ENCODE measurements at places on chromosomes 1 and 21.

GRCh38 chr1:205993068-205993467 is 10.1 kb downstream of the RAB7B start:
- no peak for DNase-seq

DNA sequence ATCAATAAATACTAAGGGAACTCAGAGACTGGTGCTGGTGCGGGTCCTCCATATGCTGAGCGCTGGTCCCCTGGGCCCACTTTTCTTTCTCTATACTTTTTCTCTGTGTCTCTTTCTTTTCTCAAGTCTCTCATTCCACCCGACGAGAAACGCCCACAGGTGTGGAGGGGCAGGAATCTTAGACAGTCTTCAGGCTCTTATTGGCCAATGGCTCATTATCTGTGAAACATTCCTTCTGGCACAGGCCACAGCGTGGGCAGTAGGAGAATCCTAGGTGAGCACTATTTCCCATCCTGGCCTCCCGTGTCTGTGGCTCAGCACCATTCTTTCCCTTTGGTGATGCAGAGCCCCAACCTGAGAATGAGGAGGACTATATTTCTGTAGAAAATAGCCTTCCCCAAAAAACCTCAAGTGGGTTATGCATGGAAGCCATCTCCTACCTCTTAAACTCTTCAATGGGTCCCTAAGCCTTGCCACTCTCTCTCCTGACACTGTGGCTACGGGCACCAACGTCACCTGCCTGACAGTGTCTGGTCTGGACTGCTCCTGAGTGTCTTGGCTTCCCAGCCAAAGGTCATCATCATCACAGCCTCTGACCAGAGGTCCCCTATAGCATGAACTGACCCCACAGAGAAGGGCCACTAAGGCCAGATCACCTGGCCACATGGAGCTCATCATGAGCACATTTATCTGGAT is 6.2 kb upstream of the SLAMF1 start:
- no peak for DNase-seq

DNA sequence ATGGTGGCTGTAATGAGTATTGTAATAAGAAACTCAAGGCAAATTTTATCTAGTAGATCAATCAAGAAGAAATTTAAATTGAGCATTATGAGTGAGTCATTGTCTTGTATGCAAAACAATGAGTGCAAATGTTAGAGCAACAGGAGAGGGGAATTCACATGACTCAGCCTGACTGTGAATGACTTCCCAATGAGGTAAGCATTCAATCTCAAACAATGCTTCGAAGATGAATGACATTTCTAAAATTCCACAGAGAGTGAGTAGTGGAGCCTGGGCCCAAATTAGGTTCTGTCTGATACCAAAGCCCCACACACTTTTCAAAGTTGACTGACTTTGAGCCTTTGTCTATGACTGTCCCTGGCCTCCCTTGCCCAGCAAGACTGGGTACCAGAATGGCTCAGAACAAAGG is 738.0 kb downstream of the PTPRU start:
- DNase-seq, result no peak

GRCh38 chr1:2350501-2350900 is 40.9 kb downstream of the MORN1 start:
- DNase-seq, result no peak

DNA sequence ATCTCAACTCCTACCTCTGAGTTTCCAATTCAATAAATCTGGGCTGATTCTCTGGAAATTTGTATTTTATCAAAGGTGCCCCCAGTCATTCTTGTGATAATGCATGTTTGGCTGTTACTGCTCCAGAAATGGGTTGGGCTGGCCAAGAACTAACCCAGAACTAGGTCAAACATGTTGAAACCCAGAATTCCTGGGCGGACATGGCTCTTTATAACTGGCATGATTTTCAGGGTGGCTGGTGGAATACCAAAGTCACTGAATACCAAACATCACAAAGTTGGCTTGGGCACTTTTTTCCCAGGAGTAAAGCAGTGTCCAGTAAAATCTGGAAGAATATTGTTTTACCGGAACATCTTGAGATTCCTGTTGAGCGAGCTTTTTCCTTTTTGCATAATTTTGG is 89.4 kb upstream of the S1PR1 start:
- DNase-seq, result no peak

- DNase-seq, result no peak
These were observed 20.2 kb downstream of the PCSK9 start for GRCh38 chr1:55059302-55060132.

- DNase-seq, result no peak
These were observed 18.3 kb upstream of the NPHP4 start for GRCh38 chr1:6010554-6010953.

- no peak for DNase-seq
These were observed 189.6 kb downstream of the SMYD3 start for GRCh38 chr1:246317332-246318035.

GRCh38 chr1:166906647-166907046 is 30.6 kb upstream of the TADA1 start:
- DNase-seq, result no peak

DNA sequence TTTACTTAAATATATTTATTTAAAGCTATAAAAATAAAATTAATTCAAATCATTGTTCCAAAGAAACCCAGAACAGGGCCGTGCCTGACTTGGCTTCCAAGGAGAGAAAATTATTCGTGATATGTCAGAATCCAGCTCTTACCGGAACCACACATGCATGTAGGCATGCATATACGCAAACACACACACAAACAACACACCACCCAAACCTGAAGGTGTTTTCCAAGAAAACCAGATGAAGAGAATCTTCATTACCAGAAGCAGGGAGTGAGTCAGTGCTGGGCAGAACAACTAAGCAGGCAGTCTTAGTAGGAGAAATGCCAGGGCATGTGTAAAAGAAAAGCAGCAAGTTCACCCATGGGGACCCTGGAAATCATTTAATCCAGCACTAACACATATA is 432.0 kb upstream of the BEND5 start:
- no peak for DNase-seq

DNA sequence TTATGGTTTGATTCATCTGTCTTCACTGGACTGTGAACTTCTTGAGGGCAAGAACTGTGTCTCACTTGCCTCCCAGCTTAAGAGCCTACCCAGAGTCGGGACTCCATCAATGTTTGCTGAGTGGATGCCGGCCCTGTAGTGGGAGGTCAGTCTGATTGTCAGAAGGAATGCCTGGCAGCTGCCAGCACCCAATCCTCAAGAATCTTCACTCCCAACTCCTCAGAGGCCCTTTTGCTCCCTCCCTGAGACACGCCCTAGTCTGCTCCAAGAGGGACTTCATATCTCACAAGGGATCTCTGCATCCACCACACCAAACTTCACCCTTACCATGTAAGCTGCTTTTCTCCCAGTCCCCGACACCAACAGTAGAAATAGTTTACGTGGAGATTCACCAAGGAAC is 15.2 kb upstream of the KDM4A start:
- DNase-seq, result no peak

DNA sequence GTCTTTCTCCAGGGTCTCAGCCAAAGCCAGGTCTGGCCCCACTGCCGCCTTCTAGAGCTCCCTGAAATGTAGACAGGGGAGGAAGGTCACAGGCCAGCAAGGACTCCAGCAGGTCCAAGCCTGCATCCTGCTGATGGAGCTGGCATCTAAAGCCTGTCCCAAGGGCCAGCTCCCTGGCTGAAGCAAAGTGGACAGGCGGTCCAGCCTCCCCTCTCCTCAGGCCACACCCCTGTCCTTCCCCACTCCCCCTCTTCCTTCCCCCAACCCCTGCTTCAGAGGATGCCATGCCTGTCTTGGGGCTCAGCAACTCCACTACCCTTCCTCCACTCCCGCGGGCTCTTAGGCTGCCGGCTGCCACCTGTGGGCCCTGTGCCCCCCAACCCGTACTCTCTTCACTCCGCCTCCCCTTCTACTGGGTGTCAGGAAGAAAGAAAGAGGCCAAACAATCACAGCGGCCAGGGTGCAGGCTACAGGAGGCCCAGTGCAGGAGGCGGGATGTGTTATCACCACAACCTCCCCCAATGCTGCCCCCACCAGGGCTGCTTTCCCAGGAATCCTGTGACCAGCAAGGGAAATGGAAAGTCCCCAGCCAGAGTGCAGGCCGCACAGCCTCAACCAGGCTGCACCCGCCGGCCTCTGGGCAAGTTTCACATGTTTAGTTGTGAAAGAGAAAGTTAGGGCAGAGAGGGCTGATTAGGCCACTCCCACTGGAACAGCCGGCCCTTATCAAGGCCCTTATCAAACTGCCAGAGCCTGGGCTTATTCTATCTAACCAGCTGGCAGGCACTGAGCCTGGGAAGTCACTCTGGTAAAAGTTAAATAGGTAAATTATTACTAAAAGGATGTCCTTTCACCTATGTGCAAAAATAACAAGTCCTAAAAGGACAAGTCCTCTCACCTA is 34.1 kb downstream of the ACOT7 start:
- DNase-seq, result peak; percentile 30

DNA sequence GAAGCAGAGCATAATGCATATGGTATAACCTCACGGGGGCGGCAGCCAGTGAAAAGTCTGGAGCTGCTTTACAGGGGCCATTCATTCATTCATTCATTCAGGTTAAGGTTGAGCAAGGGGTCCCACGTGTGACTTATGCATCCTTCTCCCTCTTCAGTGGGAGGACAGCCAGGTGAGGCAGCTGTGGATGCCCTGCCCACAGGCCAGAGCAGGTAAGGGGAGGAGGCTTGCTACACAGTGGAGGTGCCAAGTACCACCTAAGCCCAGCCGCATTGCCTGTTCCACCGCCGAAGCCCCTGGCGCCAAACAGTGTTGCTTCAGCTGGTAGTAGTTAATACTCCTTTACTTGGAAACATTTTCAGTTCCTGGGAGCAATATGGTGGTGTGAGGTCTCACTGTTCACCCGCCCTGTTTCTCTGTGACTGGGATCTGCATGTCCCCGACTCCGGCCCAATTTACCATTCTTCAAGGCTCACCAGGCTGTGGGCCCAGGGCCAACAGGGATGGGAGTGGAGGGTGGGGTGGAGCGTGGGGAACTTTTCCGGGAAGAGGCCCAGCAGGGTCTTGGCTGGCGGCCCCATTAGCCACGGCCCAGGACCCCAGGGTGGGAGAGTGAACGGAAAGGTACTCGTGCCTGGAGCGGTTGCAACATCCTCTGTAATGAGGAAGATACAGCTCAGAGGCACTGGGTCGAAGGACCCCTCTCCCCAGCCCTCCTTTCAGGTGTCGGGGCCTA is 722 bp upstream of the PODN start:
- DNase-seq, result no peak

- DNase-seq, result no peak
These were observed 862 bp upstream of the SGIP1 start for GRCh38 chr1:66532798-66533783.

DNA sequence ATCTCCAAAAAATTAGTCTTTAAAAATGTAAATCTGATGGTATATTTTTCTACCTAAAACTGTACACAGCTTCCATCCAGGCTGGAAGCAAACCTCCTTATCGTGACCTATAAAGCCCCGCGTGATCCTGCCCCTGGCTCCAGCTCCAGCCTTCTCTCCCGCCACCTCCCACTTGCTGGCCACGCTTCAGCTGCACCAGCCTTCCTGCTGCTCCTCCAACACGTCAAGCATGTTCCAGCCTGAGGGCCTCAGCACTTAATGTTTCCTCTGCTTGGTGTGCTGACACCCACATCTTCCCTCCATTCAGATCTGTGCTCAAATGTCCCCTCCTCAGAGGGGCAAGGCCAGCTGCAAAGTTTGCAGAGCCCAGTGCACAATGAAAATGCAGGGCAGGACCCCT is 123.5 kb upstream of the MAGI3 start:
- DNase-seq, result no peak

DNA sequence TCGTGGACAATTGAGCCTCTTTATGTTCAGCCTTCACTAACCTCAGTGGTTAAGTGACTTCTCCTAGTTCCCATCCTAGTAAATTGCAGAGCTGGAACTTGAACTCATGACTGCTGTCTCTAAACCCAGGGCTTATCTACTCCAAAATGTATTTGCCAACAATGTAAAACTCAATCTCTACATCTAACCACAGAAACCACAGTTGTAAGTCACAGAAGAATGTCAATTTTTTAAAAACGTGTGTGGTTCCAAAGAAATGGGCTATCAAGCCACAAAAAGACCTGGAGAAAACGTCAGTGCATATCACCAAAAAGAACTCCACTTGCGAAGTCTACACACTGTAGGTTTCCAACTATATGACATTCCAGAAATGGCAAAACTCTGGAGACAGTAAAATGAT is 172.6 kb upstream of the HMCN1 start:
- DNase-seq, result no peak

- DNase-seq, result no peak
These were observed 88.6 kb downstream of the RIPK4 start for GRCh38 chr21:41678016-41678923.

DNA sequence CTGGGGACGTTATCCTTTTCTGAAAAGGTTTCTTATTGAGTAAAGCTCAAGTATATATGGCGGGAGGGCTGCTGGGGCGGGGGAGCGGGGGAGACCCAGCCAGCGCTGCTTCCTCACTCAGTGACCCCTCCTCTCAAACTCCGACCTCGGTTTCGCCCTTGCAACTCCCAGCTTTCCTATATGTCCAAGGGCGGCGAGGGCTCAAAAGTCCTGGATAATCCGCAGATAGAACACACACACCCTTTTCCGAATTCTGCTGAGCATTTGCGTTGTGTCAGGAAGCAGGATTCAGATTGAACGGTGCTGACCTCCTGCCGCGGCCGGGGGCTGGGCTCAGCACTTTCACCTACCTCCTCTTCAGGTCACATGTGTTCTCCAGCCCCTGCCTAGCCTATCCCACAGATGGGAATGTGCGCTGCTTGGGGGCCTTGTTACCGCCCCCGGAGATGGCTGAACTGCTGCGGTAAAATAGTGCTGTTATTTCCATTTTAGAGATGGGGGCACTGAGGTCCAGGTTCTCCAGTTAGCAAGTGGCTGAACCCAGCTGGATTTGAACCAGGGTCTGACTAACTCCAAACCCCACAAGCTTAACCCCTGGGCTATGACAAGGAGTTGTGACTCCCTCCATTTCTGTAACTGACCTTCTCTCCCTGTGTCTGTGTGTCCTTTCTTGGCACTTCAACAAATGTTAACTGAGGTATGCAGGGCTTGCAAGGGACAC is 795 bp upstream of the AHDC1 start:
- DNase-seq, result no peak

- DNase-seq, result no peak
These were observed 6.5 kb upstream of the CCDC27 start for GRCh38 chr1:3745590-3746381.

DNA sequence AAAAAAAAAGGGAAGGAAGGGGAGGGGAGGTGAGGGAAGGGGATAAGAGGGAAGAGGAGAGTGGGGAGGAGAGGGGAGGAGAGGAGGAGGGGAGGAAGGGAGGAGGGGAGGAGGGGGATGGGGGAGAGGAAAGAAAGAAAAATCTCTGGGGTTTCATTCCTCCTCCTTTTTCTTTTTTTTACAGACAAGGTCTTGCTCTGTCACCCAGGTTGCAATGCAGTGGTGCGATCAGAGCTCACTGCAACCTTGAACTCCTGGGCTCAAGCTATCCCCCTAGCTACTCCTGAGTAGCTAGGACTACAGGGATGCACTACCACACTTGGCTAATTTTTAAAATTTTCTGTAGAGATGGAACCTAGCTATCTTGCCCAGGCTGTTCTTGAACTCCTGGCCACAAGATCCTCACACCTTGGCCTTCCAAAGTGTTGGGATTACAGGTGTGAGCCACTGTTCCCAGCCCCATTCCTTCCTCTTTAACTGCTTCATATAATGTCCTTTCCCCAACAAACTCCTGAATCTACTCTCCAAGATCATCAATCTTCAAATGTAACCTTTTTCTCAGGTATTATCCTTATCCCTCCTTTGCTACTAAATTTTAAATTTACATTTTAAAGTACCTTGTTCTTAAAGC is 23.2 kb downstream of the GON4L start:
- no peak for DNase-seq

- DNase-seq, result no peak
These were observed 36.4 kb downstream of the VANGL1 start for GRCh38 chr1:115678141-115678540.

- peak; percentile 67 for DNase-seq
These were observed 36.5 kb upstream of the TRAPPC10 start for GRCh38 chr21:43975469-43976098.

- DNase-seq, result no peak
These were observed 99.2 kb downstream of the PHTF1 start for GRCh38 chr1:113660088-113660487.
